ENCODE measurements at places on chromosomes 2 and 18. TPM values are rescaled to one million over a fixed set of nuclear protein-coding genes. Genes with fewer than 3 reads are reported as not detected.

- peaks cover 4% of the 10 kb centered on the region for H3K4me1 ChIP-seq
- DNase-seq: no peak
- no peaks in the 10 kb centered on the region for H3K36me3 ChIP-seq
- peak overlapping the region; percentile 61 for H3K4me3 ChIP-seq
Measured at GRCh38 chr2:26035090-26035743, 1.3 kb downstream of the RAB10 start.

DNA sequence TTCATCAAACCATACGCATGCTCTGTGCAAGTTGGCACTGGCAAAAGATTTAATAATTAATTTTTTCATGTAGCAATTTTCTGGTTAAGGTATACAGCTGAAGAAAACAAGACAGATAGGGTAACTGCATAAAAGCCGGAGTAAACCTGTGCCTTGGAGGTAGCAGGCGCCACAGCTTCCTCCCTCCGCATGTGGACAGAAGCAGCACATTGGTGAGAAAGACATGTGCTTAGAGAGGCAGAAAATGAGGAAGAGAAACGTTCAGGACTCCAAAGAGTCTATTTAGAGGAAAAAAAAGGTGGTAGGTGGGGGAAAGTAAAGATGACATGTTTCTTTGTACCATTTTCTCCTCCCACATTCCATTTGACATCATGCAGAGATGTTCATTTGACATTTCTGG lies 9.3 kb downstream of the ST6GAL2 start:
- no peak overlapping the region for H3K4me3 ChIP-seq
- no peaks in the 10 kb centered on the region for H3K36me3 ChIP-seq
- no peak overlapping the region for H3K27ac ChIP-seq
- H3K27me3 ChIP-seq: no peaks in the 10 kb centered on the region
- no peak for DNase-seq

DNA sequence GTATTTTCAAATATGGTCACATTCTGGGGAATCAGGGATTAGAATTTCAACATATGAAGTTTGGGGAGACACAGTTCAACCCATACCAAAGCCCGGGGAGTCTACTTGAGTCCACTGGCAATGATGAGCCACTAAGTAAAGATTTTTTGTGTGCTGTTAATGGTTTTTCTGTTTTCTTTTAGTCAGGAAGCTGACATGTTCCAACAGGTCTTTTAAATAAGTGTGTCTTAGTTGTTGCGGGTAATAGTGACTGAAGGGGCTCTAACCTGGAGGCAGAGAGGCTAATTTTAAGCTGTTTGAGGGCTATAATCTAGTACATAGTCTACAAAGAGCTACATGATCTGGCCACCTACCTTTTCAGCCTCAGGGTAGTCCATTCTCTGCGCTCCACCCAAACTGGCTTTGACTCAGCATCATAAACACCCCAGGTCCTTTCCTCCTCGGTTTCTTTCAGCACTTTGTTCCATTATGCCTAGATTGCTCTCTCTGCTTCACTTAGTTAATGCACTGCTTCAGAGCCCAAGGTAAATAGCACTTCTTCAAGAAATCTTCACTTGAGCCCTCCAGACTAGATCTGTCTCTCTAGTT lies 17.6 kb upstream of the UBE2E3 start:
- H3K4me1 ChIP-seq: no peaks in the 10 kb centered on the region
- no peak overlapping the region for H3K27ac ChIP-seq
- H3K36me3 ChIP-seq: no peaks in the 10 kb centered on the region
- H3K27me3 ChIP-seq: no peaks in the 10 kb centered on the region
- DNase-seq: no peak

DNA sequence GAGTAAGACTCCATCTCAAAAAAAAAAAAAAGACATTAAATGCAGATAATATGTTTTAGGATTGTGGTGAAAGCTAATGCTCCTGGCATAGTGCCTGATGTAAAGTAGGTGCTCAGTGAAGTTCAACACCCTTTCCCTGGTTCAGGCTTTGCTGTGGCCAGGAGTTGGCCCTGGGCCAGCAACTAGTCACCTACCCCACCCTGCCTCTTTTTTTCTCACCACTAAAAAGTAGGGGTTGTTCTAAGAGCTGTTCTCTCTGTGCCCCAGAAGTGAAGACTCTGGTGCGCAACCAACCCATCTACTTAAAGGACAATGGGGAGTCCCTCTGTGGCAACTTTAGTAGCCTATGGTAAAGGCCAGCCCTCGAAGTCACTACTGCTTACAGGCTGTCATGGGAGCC lies 75.9 kb downstream of the DNMT3A start:
- no peak for DNase-seq
- no peak overlapping the region for H3K27ac ChIP-seq
- no peaks in the 10 kb centered on the region for H3K27me3 ChIP-seq
- H3K4me1 ChIP-seq: no peaks in the 10 kb centered on the region
- peaks cover 4% of the 10 kb centered on the region for H3K36me3 ChIP-seq

DNA sequence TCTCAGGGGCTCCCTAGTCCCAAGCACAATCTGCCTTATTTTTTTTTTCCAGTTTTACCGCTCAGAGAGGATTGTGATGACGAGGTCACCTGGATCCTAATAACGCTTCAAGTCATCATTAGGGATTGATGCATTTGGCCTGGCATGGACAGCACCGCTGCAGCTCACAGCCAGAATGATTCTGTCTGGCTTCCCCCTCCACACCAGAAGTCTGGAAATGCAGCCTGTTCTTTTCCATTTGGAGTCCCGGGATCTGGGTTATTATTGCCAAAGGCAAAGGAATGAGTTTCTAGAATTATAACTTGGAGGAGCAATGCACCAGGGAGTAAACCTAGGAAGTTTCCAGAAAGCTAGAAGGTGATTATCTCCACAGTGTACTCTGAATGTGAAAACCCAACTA lies 81.1 kb upstream of the TAF1B start:
- no peak for DNase-seq
- H3K27me3 ChIP-seq: no peaks in the 10 kb centered on the region
- H3K36me3 ChIP-seq: no peaks in the 10 kb centered on the region

- no peak for DNase-seq
- H3K4me1 ChIP-seq: no peaks in the 10 kb centered on the region
- peak overlapping the region; percentile 25 for H3K4me3 ChIP-seq
- H3K36me3 ChIP-seq: no peaks in the 10 kb centered on the region
- H3K27me3 ChIP-seq: peaks cover 27% of the 10 kb centered on the region
- no peak overlapping the region for H3K27ac ChIP-seq
Measured at GRCh38 chr2:219442256-219443015, 7.8 kb downstream of the SPEG start.

GRCh38 chr18:577643-578375 lies 2.4 kb upstream of the CETN1 start:
- no peaks in the 10 kb centered on the region for H3K27me3 ChIP-seq
- H3K36me3 ChIP-seq: no peaks in the 10 kb centered on the region
- no peak overlapping the region for H3K4me3 ChIP-seq
- no peaks in the 10 kb centered on the region for H3K4me1 ChIP-seq
- no peak for DNase-seq

GRCh38 chr18:6857300-6857699 lies 127.8 kb downstream of the ARHGAP28 start:
- H3K36me3 ChIP-seq: no peaks in the 10 kb centered on the region
- H3K4me1 ChIP-seq: no peaks in the 10 kb centered on the region
- no peak for DNase-seq
- H3K27ac ChIP-seq: no peak overlapping the region

GRCh38 chr2:47178341-47178740 lies 23.2 kb upstream of the STPG4 start:
- DNase-seq: no peak
- no peak overlapping the region for H3K27ac ChIP-seq
- no peaks in the 10 kb centered on the region for H3K36me3 ChIP-seq
- H3K4me1 ChIP-seq: peaks cover 12% of the 10 kb centered on the region

- H3K4me1 ChIP-seq: no peaks in the 10 kb centered on the region
- no peaks in the 10 kb centered on the region for H3K36me3 ChIP-seq
- DNase-seq: peak; percentile 36
- no peak overlapping the region for H3K4me3 ChIP-seq
- H3K27ac ChIP-seq: no peak overlapping the region
- H3K27me3 ChIP-seq: no peaks in the 10 kb centered on the region
Measured at GRCh38 chr2:119338826-119339561, 27.6 kb downstream of the C2orf76 start.

DNA sequence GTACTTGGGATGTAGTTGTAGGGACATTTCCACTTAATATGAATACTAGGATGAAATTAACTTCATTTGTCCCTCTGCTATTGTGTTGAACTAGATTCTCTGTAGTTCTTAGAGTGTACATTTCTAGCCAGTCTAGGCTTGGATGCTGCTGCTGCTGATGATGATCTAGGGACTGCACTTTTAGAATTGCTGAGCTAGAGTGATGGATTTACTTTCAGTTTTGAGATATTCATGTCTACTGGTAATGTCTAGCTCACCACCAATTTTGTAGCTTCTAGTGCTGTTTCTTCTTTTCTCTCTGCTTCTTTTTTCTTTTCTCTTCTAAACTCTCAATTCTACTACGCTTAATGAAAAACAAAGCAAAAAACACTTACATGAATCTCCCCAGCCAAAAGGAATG lies 49.4 kb downstream of the MRPS9 start:
- no peaks in the 10 kb centered on the region for H3K4me1 ChIP-seq
- H3K36me3 ChIP-seq: no peaks in the 10 kb centered on the region
- H3K27me3 ChIP-seq: no peaks in the 10 kb centered on the region
- H3K4me3 ChIP-seq: no peak overlapping the region
- DNase-seq: no peak

GRCh38 chr2:10981941-10982431 lies 70.3 kb downstream of the KCNF1 start:
- DNase-seq: no peak
- no peak overlapping the region for H3K4me3 ChIP-seq
- H3K4me1 ChIP-seq: no peaks in the 10 kb centered on the region
- no peaks in the 10 kb centered on the region for H3K27me3 ChIP-seq
- H3K36me3 ChIP-seq: no peaks in the 10 kb centered on the region

- no peaks in the 10 kb centered on the region for H3K27me3 ChIP-seq
- no peaks in the 10 kb centered on the region for H3K4me1 ChIP-seq
- H3K4me3 ChIP-seq: no peak overlapping the region
Measured at GRCh38 chr18:1488957-1489356, 584.3 kb downstream of the ADCYAP1 start.

DNA sequence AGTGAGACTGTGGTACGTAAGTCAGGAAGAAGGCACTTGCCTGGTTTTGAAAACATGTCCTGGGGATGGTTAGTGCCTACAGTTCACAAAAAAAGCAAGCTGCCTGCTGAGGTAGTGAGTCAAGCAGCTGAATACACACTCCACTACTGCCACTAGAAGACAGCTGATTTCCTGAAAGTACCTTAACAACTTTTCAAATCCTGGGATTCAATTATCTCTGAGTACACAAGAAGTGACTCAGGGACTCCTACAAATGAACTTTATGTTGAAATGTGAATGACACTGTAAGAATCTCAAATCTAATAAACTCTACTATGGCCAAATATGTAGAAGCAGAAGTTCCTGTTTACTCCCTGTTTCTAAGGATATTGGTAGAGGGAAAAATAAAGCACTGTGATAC lies 58.0 kb upstream of the ARL5A start:
- no peaks in the 10 kb centered on the region for H3K36me3 ChIP-seq
- H3K4me1 ChIP-seq: no peaks in the 10 kb centered on the region
- no peak overlapping the region for H3K27ac ChIP-seq

DNA sequence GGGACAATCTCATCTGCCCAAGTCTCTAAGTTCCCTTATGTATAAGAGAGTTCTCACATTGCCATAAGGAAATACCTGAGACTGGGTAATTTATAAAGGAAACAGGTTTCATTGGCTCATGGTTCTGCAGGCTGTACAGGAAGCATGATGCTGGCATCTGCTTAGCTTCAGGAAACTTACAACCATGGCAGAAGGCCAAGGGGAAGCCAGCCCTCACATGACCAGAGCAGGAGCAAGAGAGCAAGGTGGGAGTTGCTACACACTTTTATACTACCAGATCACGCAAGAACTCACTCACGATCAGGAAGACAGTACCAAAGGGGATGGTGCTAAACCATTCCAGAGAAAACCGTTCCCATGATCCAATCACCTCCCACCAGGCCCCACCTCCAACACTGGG lies 73.9 kb downstream of the PRKRA start:
- no peak overlapping the region for H3K27ac ChIP-seq
- no peak overlapping the region for H3K4me3 ChIP-seq
- no peaks in the 10 kb centered on the region for H3K4me1 ChIP-seq

Gene POTEC
- not detected for total RNA-seq

Gene TMEM37
- 52.1 TPM for total RNA-seq

Gene RAMP1
- total RNA-seq: 27.2 TPM

Gene MALL
- 213 TPM for total RNA-seq

Gene FNDC4
- total RNA-seq: 0.64 TPM

Gene REV1
- total RNA-seq: 37.4 TPM

Data from colonic mucosa (tissue), 4 donors.